ENCODE measurements at places on chromosomes 6 and 20.

DNA sequence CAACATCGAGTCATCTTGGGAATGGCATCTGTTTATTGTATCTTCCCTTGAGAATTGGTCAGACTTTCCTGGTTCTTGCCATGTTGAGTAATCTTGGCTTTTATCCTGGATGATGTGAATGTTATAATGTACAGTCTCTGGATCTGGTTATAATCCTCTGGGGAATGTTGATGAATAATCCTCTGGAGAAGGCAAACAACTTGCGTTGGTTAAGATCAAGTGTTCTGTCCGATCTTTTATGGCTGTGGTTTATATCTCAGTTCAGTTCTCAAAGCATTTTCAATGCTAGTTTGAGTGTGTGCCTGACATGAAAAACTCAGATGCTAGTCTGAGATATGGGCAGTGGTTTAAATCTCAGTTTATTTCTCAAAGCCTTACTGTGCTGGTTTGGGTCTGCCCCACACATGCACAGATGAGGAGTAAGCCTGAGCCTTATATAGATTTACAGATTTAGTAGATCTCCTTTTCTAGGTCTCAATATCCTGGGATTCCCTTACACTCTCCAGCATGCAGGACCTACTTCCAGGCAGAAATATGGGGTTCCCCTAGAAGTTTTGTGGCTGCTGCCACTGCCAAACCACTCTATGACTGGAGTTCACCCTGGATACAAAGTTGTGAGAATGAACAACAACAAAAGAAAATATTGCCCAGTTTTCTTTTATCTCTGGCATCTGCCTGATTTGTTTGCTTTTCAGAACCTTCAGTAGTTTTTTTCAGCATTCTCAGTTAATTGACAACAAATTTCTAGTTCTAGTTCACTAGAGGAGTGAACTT lies 191.8 kb upstream of the MAN1A1 start:
- DNase-seq, result peak; percentile 96

DNA sequence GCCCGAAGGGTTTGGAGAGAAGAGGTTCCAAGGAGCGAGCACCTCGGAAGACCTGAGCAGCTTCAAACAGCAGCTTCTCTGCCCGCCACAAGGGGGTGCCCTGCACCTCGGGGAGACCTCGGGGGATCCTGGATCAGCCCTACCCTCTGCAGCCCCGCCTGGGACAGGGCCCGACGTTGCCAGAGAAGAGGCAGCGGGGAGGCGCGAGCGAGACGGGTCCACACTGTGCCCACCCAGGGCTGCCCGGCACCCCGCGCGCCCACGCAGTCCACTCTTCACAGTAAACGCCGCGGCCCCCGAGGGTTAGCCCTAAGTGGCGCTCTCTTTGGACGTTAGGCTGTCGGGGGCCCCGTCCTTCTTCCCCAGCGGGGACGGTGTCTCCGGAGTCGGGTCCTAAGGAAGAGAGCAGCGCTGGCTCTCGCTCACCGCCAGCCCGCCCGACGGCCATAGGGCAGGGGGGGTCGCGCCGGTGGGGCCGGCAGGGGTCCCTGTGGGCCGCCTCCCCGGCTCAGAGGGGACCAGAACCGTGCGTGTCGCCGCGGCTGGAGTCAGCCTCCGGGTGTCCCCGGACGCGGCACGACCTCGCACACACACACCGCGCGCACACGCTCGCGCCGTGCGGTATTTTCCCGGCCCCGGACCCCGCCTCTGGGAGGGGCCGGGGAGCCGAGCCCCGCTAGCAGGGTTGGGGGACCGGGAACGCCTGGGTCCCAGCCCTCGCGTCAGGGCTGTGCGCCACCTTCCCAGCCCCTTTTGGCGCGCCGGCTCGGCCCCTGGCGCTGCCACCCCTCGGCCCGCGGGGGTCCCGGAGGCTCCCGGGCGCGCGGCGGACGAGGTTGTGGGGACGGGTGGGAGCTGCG lies 929 bp downstream of the CDH22 start:
- DNase-seq, result peak; percentile 68

DNA sequence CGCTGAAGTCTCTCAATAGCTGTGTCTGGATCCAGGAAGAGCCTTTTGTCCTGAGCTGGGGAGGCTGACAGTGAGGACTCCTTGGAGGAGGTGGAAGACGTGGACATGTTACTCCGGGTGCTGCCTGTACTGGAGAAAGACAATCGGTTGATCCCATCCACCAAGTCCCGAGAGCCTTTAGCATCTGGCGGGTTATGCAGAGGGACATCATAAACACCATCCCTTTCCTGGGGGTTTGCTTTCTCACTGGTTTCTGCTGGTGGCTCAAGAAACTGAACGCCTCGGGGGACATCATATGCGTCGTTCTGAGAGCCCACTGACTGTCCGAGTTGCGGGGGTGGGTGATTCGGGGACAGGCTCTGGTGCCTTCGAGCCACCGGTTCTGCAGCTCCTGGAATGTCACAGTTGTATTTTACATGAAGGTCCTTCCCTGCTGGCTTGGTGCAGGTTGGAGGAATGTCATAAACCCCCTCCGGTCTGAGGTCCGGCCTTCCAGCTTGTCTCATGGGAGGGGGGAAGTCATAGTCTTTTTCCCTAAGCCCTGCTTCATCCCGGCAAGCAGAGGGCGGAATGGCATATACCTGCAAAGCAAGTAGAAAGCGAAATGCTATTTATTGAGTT lies 41.7 kb downstream of the NEDD9 start:
- DNase-seq, result no peak

- peak; percentile 44 for DNase-seq
Measured at GRCh38 chr20:25033265-25033923, 24.5 kb downstream of the ACSS1 start.

DNA sequence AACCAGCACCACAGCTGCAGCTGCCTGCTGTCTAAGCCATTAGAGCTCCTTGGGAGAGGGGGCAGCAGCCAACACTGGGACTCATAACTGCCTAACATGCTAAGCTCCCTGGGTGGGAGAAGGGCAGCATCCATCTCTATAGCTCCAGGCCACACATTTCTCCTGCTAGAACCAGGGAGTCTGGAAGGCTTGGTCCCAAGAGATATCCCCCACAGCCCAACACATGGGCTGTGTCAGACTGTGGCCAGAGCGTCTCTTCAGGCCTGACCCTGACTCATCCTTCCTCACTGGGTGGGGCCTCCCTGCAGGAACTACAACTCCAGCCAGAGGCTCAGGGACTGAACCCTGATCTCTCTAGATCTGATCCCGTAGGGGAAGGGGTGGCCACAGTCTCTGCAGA lies 411.1 kb downstream of the HDGFL1 start:
- peak; percentile 5 for DNase-seq

- DNase-seq, result no peak
Measured at GRCh38 chr20:44394702-44395460, 39.4 kb downstream of the HNF4A start.

- DNase-seq, result peak; percentile 16
Measured at GRCh38 chr6:34657307-34657978, 39.1 kb downstream of the ILRUN start.

GRCh38 chr6:78436335-78436734 lies 431.0 kb upstream of the IRAK1BP1 start:
- DNase-seq, result no peak
